Activated naive CD8-positive, alpha-beta T cell treated with anti-CD3 and anti-CD28 coated beads, Interleukin-2, amount 10 ng/mL, durations not matched to agents 7 days and 5 days (primary cell): ENCODE measurements at places on chromosomes 16 and 17.

GRCh38 chr16:56263711-56264608 is 72.7 kb downstream of the GNAO1 start:
- DNase-seq, result no peak

DNA sequence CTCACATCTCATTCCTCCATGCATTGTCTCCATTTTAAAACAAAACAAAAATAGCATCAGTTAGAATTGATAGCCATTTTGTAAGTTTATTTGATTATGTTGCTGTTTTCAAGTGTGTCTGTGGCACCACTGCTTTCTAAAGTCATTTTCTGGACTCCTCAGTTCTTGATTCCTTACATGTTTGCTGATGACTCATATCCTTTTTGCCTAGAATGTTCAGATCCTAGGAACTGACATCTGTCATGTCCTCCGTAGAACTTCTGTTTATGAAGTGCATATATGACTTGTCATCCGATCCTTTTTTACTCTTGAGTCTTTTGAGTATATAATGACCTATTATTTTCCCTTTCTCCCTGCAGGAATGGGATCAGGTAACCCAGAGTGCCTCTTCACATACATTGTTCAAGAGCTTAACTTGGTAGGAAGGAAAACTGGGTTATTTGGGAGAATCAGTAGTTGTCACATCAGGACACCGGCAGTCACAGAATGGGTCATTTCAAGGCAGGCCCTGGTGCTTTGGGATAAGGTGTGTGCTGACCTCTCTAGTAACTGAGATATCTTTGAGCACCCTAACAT is 69.2 kb downstream of the MAP2K4 start:
- no peak for DNase-seq

DNA sequence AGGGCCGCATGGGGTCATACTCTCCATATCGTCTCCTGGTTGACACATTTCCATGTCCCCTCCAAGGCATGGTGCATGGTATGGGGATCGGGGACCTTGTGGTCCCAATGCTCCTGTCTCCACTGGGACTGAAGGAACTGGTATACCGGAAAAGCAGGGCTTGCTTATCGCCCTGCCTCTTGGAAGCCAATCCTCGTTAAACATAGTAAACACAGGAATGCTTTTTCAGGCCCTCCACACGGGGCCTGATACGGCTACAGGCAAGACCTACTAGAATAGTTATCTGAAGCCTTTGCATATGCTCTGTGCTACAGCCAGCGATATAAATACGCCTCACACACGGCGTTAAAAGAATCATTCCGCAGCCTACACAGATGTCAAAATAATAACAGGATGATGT is 159.5 kb downstream of the SHISA9 start:
- no peak for DNase-seq

- DNase-seq, result no peak
Measured at GRCh38 chr17:16989230-16989952, 17.5 kb upstream of the TNFRSF13B start.

- no peak for DNase-seq
Measured at GRCh38 chr16:80350061-80350460, 190.7 kb upstream of the DYNLRB2 start.

GRCh38 chr16:19484096-19484495 is 37.8 kb downstream of the GDE1 start:
- no peak for DNase-seq

DNA sequence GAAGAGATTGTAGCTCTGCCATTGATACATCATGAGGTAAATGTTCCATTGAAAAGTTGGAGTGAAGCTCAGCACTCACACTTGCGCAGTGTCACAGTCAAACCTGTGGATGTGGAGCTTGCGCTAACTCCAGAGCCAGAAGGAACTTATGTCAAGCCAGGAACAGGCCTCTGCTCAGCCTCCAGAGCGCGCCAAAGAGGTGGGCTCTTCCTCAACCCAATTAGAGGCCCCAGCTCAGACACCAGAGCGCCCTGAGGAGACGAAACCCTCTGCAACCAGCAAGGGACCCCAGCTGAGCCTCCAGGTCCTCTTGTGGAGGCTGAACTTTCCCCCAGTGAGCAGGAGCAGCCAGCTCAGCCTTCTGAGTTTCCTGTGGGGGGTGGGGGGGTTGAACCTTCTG is 61.5 kb upstream of the FBXO47 start:
- no peak for DNase-seq
